Left ventricle myocardium superior (tissue), 1 donor: ENCODE measurements at places on chromosomes 16 and 17.

DNA sequence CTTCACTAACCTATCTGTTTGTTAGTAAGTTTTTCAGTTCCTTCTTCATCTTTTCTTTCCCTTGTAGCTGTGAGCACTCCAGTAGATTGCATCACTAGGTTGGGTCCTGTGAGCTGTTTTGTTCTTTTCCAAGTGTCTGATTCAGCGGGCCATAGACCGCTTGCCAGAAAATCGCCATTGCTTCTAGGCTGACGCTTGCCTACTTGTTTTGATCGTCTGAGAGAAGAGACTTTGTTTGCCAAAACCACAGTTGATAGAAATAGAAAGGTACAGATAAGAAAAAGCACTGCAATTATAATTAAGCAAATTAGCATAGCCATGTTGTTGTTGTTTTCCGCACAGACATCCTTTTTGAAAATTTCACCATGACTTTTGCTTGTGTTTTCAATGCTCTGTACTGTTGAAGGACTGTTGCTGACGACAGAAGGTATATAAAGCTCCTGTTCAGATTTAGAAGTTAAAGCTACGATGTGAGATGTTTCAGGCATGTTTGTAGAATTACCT, 3.1 kb downstream of the EVI2A start:
- DNase-seq = peak; percentile 51

- DNase-seq = no peak
Measured at GRCh38 chr17:65049085-65049756, 7.3 kb downstream of the GNA13 start.

DNA sequence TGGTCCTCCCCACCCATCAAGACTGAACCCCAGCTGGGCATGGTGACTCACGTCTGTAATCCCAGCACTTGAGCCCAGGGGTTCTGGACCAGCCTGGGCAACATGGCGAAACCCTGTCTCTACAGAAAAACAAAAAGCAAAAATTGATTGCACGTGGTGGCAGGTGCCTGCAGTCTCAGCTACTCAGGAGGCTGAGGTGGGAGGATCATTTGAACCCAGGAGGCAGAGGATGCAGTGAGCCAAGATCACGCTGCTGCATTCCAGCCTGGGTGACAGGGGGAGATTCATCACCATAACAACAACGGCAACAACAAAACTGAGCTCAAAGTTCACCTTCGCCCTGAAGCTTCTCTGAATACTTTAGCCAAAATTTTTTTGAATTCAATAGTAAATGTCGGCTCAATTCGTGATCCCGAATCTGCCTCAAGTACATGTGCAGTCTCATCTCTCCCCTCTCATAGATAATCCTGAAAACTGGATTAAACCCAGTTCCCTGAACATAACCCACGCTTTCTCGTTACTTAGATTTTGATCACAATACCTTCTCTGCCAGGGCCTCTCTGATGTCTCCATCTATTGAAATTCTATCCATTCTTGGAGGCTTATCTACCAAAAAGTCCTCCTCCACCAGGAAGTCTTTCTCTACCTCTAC, 13.5 kb upstream of the MYH10 start:
- DNase-seq = no peak

- no peak for DNase-seq
Measured at GRCh38 chr16:29256501-29256981, 150.0 kb downstream of the NPIPB11 start.

DNA sequence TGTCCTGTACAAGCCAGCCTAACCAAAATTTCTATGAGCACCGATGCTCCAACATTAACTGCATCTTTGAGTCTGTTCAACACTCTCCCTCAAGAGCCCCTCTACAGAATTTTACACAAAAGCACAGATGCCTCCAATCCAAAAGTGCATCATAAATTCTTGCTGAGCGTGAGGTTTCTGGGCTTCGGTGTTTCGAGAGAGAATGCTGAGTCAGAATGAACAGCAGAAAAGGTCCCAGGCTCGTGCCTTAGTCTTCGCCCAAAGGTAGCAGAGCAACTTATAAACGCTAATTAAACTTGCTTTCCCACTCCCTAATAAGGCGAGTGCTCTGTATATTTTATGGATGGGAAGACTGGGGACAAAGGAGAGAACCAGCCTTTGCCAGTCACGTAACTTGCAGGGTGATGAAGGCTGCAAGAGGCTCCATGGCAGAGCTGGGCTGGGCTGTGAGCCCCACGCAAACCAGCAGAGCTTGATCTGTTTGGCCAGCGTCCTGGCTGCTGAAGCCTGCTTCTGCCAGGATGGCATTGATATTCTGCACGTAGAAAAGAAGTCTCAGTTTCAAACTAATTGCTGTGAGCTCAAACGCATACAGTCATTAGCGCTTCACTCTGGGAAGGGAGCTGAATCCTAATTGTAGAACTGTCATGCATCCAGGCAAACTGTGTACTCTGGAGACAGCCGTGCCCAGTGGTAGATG, 138.5 kb downstream of the DNAH9 start:
- DNase-seq = no peak

DNA sequence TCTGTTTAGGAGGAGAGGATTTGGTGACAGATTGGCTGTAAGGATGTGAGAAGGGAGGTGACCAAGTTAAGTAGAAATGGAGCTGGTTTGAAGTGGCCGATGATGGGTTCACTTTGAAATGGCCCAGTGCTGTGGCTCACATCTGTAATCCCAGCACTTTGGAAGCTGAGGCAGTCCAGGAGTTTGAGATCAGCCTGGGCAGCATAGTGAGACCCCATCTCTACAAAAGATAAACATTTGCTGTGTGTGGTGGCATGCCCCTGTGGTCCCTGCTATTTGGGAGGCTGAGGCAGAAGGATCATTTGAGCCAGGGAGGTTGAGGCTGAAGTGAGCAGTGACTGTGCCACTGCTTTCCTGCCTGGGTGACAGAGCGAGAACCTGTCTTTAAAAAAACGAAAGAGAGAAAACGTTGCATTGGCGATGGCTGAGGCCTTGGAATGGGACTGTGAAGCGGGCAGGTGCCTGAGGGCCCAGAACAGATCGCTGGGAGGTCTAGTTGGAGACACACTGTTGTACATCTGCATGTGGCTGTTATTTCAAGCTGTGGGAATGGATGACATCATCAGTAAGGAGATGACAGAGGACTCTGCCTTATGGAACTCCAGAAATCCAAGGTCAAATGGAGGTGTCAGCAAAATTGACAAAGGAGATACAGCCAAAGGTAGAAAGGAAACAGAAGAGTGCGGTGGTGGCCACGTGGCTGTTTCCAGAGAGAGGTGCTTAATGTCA, 5.5 kb downstream of the COG1 start:
- no peak for DNase-seq

DNA sequence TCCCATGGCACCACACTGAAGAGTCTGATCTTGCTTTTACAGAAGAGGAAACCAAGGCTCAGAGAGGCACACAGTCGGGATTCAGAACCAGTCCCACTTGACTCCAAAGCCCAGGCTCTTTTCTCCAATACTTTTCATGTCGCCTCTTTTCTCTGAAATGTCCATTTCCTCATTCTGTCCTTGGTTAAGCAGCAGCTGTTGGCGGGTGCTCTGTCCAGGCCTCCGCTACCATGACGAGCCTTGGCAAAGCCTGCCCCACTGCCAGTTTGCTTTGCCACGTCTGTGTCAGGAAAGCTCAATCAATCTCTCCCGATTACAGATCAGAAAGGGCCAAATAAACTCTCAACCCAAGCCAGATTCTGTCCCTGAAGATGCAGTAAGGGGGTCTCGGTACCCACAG, 9.1 kb upstream of the CEP295NL start:
- no peak for DNase-seq

- DNase-seq = no peak
Measured at GRCh38 chr17:81866440-81867169, 4.5 kb downstream of the ARHGDIA start.

- no peak for DNase-seq
Measured at GRCh38 chr16:76157629-76158028, 119.6 kb upstream of the CNTNAP4 start.

DNA sequence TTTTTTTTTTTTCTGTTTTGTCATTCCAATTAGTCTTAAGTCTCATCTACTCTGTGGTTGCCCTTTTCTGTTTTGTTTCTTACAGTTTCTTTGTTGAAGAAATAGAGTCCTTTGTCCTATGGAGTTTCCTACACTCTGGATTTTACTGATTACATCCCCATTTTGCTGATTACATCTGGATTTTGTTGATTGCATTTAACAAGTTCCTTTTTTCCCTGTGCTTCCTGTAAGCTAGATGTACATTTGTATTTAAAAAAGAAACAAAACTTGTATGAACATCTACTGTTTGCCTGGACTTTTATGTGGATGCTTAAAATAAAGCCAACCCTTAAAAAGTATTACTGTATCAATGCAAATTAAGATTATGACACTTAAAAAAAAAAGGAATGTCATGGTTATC, 147.6 kb downstream of the CHD9 start:
- DNase-seq = no peak

DNA sequence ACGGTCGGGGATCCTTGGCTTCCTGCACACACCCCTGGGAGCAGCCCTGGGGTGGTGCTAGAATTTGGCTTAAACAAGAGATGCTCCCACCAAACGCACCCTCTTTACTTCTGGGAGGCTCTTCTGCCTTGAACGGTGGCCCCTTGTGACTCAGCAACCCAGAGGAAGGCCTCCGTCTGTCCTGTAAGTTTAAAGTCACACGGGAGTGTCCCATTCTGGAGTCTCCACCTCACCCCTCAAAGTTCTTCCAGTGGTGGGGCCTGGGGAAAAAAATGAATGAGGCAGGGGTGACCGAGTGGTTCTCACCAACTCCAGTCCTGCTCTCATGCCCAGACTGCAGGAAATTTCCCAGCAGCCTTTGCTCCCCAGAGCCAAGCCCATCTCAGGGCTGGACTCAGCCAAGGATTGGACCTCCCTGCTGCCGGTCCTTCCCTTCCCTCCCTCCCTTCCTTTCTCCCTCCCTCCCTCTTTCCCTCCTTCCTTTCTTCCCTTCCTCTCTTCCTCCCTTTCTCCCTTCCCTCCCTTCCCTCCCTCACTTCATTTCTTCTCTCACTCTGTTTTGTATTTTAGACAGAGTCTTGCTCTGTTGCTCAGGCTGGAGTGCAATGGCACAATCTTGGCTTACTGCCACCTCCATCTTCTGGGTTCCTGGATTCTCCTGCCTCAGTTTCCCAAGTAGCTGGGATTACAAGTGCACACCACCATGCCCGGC, 11.4 kb downstream of the ITGAD start:
- no peak for DNase-seq

DNA sequence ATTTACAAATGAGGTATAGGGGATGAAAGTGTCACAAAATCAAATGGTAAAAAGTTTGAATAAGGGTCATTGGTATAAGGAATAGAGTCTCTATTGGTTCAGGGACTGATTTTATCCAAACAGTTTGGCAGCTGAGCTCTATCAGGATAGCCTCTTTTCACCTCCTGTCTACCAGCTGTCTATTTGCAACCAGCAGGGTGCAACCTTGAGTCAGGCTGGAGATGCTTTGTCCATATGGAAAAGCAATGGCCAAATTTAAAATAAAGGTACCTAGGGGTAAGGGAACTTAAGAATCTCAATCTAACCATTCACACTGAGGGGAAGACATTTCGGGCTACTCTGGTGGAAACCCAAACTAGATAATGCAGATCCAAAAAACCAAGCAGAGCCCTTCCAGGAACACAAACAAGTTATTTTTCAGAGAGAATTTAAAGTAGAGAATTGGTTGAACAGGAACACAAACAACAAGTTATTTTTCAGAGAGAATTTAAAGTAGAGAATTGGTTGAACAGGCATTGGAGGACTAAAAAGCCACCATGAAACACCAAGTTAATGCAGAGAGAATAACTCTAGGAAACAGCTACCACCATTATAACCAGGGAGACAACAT, 12.6 kb upstream of the CA10 start:
- no peak for DNase-seq

DNA sequence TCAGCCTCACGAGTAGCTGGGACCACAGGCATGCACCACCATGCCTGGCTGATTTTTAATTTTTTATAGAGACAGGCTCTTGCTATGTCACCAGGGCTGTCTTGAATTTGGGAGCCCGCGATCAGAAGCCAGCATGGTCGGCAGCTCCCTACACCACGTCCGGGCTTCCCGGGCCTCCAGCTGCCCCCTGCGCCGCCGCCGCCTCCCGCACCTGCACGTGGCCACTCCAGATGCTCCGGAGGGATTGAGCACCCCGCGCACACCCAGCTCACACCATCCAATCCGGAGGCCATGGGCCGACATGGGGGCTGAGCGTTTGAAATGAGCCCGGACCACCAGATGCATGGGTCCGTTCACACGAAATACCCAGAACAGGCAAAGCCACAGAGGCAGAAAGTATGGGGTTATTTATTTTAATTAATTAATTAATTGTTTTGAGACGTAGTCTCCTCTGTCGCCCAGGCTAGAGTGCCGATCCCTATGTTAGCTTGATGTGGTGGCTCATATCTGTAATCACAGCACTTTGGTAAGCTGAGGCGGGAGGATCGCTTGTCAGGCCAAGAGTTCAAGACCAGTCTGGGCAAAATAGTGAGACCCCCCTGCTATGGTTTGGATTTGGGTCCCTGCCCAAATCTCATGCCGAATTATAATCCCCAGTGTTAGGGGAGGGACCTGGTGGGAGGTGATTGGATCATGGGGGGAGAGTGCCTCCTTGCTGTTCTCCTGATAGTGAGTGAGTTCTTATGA, 17.1 kb upstream of the PDXDC1 start:
- DNase-seq = peak; percentile 29

GRCh38 chr16:54510685-54511221, 224.2 kb upstream of the IRX3 start:
- no peak for DNase-seq
